ENCODE measurements at places on chromosomes 7 and 10. TPM values are rescaled to one million over a fixed set of nuclear protein-coding genes. Genes with fewer than 3 reads are reported as not detected.

DNA sequence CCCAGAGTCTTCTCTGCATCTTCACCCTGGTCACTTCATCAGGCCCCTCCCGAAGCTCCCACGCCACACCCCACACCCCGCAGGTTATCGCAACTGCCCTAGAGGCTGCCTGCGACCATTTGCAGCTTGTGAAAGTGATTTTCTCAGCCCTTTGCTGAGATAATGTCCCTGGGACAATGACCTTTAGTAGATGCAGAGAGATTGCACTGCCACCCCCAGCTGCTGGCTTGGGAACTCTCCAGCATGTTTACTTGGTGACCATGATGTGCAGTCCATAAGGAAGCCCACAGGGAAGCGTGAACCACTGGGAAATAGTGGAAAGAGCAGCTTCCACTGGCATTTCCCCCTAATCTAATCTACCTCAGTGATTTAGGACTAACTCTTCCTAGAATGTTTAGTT, 97.3 kb downstream of the WNT2 start:
- no peak for DNase-seq

The ST8SIA6 gene
- total RNA-seq = 3.1 TPM

DNA sequence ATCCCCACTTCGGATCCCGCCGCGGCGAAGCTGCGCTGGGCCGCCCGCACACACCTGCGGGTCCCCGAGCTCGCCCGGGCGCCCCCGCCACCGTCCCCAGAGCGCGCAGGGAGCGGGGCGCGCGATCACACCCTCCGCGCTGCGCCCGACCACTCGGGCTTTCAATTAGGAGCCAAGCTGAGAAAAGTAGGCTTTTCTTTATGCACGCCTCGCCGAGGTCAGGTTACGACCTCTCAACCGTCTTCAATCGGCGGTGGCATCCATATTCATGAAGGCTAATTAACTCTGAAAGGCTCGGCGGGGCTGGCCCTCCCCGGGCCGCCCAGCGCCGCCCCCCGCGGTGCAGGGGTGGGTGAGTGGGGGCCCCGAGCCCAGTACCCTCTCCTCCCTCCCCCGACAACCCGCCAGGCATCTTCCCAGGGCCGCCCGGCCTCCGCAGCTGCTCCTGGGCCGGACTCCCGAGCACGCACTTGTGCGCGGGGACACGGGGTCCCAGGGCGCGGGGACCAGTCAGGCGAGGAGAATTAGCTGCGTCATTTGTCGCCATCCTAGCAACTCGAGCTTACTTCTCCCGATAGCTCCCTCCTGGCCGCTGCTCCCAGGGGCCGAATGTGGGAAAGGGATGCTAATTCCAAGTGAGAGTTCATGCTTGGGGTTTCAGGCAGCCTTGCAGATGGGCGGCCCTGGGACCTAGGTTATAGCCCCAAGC, 155.5 kb upstream of the LYZL2 start:
- DNase-seq = peak; percentile 92

GRCh38 chr10:120542591-120542990, 85.6 kb downstream of the PLPP4 start:
- no peak for DNase-seq

DNA sequence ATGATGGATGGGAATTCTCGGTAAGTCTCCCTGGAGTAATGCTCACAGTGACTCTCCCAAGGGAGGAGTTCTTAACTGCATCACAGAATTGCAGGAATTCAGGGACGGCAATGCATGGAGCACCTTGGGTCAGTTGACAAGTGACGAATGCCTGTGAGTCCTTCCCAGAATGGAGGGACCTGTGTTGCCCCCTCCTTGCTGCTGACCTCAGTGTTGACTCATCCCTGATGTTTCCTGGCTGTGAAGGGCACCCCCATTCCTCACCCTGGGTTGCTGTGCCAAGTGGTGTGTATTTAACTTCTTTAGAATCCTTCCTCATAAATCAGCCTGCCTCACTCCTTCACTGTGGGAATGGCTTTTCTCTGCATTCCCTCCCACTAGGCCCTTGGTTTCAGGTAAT, 98.9 kb downstream of the LRMDA start:
- no peak for DNase-seq

- DNase-seq = no peak
These were observed 43.8 kb upstream of the ICA1 start for GRCh38 chr7:8305625-8306388.

The OR2A12 gene
- not detected for total RNA-seq
